ENCODE measurements at places on chromosomes 5 and 9.
A peak's percentile ranks its signal among the peaks of the same experiment; 100 is the strongest.

- DNase-seq = no peak
These were observed 50.0 kb upstream of the KLF4 start for GRCh38 chr9:107539427-107540163.

DNA sequence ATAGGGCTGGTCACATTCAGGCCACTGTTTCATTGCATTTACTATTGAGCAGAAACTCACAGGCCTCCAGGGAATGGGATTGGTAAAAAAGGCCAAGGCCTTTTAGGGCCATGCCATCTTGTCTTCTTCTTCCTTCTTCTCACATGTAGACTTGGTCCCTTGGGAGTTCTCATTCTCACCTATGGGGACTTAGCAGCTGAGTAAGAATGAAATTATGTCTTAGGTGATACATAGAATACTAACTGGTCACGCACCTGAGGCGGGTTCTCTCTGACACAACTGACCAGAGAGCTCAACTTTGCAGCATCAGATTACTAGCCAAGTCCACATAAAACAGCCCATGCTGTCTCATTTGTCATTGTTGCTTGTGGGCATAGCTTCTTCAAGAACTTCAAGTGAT, 641.8 kb downstream of the EFNA5 start:
- DNase-seq = no peak

DNA sequence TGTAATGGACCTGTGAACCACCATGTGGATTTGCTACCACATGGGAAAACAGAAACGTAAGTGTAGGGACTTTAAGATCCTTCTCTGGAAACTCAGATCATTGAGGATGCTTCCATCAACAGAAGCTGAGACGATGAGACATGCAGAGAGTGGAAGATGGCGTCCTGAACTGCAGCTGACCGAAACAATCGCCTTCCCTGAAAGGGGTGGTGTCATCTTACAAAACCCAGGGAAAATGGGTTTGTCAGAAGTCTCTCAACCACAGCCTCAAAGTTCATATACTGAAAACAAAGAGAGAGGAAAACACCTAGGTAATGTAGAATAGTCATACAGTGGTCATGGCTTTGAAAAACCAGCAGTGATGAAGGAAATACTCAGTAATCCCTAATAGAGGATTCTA, 6.6 kb upstream of the PTPN3 start:
- no peak for DNase-seq

DNA sequence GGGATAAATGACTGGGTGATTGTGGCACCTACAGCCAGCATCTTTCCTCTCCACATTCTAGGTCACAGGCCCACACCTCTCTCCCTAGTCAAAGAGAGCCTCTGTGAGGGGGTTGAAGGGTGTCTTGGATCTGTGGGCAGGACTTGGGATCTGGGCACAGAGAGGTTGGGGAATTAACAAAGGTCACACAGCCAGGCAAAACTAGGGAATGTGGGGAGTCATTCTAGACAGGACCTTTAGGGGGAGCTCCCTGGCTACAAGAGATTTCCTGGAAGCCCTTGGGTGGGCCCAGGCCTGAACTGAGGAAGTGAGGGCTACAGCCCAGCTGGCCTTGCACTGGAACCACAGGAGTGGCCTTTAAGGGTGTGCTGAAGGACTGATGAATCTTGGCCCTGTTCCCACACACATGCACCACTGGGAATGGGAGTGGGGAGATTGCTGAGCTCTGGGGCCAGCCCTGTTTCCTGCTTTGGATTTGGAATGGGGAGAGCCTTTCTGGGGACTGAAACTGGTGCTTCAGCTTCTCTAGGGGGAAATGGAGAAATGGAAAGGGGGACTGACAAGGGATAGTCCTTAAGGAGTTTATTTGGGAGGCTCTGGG, 12.4 kb upstream of the CXXC5 start:
- DNase-seq = peak; percentile 93

DNA sequence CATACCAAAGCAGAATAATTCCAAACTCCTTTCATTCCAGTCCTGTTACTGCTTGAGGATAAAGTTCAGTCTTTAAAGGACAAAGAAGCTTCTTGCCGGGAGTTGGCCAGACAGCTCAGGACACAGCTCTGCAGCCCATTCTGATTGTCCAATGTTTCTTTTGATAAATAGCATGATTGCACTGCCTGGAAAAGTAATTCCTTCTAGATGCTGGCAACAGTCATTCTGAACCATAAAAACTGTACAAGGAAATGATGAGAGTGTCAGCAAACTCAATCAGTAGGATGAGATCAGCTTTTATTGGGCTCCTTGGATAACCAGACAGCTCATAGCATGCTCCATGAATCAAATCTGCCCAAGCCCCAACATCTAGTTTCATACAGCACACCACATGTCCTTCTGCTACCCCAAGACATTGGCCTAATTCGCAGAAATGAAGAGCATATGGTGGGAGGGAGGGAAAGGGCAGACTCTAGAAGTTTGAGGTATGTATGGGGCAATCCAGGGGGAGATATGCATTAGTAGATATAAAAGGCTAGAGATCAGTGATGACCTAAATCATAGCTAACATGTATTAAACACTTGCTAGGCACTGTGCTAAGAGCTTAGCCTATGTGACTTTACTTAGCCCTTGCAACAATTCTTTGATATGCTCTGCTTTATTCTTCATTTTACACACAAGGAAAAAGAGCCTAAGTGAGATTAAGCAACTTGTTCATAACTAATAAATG, 219.9 kb upstream of the NREP start:
- DNase-seq = peak; percentile 76

DNA sequence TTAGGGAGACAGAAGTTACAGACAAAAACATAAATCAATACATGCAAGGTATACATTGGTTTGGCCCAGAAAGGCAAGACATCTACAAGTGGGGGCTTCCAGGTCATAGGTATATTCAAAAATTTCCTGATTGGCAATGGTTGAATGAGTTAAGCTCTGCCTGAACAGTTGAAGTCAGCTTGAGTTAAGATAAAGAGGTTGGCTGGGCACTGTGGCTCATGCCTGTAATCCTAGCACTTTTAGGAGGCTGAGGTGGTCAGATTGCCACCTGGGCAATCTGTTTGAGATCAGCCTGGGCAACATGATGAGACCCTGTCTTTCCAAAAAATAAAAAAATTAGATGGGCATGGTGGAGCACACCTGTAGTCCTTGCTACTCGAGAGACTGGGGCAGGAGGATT, 16.3 kb downstream of the TMC1 start:
- no peak for DNase-seq

GRCh38 chr9:125861405-125862058, 114.4 kb downstream of the PBX3 start:
- peak; percentile 7 for DNase-seq

- DNase-seq = no peak
These were observed 308.8 kb upstream of the TRPC7 start for GRCh38 chr5:136674178-136674577.

DNA sequence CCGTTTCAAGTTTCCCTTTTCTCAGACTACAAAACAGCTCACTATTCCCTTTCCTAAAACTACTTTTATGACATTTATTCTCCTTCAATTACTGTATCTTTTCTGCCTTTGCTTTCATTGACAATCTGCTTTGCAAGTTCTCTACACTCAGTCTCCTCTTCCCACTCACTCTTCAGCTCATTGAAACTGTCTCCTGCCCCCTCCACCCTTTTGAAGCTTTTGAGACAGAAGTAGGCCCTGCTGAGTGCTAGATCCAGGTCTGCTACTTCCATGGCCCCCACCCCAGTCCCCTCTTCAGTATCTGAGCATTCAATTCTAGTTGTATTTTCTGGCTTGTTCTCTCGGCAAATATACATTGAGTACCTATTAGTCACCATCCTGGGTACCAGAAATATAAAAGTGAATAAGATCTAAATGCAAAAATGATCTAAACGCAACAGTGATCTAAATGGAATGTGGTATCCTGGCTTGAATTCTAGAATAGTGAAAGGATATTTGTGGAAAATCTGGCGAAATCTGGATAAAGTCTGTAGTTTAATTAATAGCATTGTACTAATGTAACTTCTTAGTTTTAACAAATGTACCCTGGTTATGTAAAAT, 58.4 kb downstream of the OR2K2 start:
- DNase-seq = peak; percentile 43

DNA sequence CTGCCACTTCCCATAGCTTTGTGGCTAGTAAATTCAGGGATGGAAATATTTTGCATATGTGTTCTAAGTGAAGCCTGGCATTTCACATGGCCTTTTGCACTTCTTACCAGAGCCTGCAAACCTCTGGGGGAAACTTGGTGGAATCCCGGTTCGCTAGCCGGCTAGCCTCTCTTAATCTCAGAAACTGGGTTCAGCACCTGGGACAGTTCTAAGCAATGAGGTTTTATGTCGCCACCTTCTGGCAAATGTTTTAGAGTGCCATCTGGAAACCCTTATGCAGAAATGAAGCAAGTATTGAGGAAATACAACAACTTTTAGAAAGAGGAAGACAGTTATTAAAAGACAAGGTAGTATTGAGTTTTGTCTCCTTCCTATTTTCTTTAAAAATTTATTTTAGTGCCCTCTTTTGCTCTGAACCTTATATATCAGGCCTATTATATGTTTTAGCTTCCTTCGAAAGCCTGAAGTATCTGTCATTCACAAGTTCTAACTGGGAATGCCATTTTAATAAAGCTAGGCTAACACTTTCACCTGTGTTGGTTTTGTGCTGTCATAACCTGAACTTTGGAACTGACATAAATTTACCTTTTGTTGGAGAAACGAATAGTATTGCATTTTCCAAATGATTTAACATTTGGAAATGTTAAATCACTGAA, 963 bp upstream of the HTR1A start:
- DNase-seq = peak; percentile 68
